ENCODE measurements at places on chromosomes 11 and 22.

- peak; percentile 87 for DNase-seq
Observed at GRCh38 chr11:57288771-57289579, 35.8 kb downstream of the TNKS1BP1 start.

DNA sequence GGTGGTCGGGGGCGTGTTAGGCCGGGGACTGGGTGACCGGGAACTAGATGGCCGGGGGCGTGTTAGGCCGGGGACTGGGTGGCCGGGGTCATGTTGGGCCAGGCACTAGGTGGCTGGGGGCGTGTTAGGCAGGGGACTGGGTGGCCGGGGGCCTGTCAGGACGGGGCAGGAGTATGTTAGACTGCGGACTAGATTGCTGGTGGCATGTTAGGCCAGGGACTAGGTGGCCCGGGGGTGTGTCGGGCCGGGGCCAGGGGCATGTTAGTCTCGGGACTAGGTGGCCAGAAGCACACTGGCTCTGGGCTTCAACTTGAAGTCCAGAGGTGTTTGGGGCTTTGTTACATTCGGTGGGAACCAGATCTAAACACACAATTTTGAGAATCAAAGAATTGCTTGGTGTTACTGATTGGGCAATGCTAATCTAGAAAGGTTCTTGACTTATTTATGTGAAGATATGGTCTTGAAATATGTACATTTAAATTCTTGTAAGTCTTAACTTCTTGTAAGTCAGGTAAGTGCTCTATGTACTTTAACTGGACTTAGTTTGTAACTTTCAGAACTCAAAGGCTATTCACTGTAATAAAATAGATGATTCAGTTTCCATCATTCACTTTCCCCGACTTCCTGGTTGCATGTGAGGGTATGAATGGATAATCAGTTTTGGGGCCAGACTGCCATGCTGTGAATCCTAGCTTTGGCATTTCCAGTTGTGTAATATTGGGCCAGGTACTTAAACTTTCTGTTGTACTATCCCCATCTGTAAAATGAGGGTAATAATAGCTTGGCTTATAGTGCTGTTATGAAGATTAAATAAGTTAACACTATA is 1.1 kb downstream of the EXT2 start:
- DNase-seq: no peak

DNA sequence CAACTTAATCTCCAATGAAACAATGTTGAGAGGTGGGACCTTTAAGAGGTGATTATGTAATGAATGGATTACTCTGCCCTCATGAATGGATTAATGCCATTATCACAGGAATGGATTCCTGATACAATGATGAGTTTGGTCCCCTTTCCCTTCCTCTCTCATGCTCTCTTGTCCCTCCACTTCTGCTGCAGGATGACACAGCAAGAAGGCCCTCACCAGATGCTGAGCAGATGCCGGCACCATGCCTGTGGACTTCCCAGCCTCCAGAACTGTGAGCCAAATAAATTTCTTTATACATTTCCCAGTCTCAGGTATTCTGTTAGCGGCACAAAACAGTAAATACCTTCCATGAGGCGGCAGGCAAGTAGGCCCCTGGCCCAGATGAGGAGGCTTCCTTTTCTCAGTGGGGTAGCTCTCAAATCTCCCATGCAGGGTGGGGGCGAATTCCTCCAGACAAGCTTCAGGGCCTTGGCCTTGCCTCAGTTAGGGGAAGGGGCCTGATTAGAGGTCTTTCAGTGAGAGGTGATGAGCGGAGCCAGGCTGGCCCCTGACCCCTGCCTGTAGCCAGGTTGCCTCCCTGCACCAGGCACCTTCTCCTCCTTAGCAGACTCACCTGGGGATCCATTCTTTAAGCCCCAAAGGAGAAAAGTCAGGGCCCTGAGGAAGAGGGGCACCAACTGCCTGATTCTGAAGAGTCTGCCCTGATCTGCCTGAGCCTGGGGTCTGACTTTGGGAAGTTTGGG is 86.0 kb downstream of the RRM1 start:
- no peak for DNase-seq

DNA sequence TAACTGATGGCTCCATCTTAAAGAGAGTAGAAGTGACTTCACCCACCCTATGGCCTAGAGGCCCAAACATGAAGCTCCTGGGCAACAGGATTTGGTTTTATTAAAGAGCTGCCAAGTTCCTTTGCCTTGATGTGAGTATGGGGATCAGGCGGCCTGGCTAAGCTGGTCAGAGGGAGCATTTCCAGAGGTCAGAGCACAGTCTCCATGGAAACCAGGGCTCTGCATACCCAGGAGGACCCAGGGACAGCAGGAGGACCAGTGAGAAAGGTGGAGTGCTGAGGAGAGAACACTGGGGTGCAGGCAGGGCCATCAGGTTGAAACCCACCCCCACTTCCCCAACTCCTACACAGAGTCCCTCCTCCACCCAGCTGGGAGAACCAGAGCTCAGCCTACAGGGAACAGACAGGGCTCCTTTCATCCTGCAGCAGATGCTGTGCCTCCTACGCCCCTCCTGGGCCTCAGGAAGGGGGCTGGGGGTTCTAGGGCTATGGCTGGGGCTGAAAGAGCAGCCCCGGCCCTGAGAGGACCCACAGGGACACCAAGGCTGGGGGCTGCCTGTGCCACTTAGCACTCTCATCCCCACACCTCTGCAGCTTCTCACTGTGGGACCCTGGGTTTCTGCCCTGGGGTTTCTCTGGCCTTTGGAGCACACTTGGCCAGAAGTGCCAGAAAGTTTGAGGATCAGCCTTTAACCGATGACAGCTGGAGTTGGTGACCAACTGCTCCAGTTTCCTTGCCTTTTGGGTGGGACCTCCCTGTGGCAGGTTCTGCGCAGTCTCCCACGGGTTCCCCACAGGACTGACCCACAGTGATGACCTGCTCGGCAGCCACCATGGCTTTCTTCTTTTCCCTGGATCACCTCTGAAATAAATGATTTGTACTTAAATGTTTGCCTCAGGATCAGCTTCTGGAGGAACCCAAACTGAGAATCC is 13.8 kb upstream of the P2RY6 start:
- no peak for DNase-seq

- DNase-seq: no peak
Observed at GRCh38 chr11:17267576-17267975, 9.0 kb upstream of the NUCB2 start.

DNA sequence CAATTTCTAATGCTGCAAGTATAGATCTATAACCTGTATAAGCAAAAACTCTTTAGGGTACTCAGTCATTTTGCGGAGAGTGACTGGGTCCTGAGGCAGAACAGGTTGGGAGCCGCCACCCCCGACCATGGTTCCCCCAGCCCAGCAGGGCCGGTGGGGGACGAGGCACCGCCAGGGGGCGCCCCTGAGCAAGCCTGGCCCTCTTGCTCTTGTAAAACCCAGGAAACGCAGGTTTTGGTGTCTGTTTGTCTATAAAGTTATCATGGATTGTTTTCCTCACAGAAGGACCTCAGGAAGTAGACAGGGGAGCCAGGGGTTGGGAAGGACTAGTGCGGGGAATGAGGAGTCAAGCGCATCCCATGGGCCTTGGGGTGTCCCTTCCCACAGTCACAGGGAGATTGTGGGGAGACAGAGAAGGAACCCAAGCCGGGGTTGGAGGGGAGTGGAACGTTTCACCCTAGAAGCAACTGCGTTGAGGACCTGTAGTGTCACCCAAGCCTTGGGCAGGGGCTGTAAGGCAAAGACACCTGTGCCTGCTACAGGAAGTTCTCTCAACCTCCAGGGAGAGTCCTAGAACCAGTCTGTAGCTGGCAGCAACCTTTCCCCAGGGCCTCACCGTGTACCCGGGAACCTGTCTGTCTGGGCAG is 26.4 kb downstream of the KCTD17 start:
- peak; percentile 49 for DNase-seq

GRCh38 chr11:89147229-89147628 is 30.4 kb upstream of the TYR start:
- DNase-seq: peak; percentile 28

GRCh38 chr11:74895340-74896116 is 53.4 kb downstream of the XRRA1 start:
- DNase-seq: no peak

DNA sequence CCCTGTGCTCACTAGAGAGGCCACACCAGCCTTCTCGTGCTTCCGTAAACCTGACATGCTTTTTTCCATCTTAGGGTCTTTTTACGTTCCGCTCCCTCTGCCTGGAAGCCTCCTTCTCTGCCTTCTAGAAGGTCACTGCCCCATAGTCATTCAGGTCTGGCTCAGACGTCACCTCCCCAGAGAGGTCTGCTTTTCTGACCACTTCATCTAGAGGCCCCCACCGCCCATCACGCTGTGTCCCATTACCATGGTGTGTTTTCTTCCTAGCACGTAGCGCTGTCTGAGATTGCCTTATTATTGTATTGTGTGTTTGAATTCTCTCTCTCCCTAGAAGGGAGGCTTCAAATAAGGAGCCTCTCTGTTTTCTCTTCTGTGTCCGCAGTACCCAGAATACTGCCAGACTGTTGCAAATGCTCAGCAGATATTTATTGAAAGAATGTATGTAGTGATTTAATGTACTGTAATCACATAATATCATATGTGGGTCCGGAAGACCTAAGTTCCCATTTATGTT is 10.0 kb downstream of the TAB1 start:
- no peak for DNase-seq

GRCh38 chr11:4546878-4547277 is 1.9 kb downstream of the OR52M1 start:
- no peak for DNase-seq

GRCh38 chr11:126058105-126058874 is 4.4 kb downstream of the CDON start:
- DNase-seq: no peak

GRCh38 chr11:102347462-102348370 is 702 bp downstream of the BIRC2 start:
- peak; percentile 65 for DNase-seq

DNA sequence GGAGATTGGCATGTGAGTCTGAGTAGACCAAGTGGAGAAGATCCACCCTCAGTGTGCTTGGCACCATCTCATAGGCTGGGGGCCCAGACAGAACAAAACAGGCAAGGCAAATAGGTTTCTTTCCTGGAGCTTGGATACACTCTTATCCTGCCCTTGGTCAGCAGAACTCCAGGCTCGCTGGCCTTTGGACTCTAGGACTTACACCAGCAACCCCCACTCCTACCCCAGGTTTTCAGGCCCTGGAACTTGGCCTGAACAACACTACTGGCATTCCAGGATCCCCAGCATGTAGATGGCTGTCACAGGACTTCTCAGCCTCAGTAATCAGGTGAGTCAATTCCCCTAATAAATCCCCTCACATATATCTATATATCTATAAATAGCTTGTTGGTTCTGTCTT is 637.7 kb downstream of the OPCML start:
- DNase-seq: no peak

GRCh38 chr22:38955250-38955905 is 2.0 kb upstream of the APOBEC3A start:
- no peak for DNase-seq

DNA sequence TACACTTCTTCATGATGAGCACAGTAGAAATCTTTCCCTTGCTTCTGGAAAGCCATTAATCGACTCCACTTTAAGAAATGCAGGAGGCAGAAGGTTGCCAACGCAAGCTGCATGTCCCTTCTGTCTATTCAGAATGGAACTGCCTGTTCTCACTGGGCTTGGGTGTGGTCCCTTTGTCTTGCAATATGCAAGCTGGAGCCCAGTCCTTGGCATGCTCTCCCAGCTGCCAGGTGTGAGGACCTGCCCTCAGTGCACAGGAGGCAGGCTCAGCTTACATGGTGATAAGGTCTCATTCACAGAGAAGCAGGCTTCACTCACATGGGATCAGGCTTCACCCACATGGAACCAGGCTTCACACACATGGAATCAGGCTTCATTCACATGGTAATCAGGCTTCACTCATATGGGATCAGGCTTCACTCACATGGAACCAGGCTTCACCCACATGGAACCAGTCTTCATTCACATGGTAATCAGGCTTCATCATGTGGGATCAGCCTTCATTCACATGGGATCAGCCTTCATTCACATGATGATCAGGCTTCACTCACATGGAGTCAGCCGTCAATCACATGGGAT is 59.2 kb upstream of the USP47 start:
- DNase-seq: peak; percentile 98

DNA sequence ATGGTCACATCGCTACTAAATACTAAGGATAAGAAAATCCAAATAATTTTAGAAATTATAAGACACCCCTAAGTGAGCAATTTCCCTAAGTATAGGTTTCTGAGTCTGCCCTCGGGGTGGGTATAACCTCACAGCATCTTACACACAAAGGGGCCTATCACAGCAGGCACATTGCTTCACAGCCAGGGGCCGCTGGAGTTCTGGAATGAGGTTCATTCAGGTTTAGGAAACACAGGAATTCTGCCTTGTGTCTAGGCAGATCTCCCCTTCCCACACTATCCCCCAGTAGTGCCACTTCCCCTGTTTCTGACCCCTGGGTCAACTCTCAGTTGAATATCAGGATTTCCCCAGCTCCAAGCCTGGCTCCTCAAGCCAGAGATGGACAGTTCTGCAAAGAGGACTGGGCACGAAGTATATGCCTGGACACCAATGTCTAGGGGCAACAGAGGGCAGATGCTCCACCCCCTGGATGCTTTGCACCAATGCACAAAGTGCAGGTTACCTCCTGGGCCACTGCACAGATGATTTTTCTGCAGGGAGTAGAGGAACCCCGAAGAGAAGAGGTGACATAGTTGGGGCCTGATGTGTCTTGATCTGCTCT is 11.4 kb downstream of the TUBA8 start:
- no peak for DNase-seq

DNA sequence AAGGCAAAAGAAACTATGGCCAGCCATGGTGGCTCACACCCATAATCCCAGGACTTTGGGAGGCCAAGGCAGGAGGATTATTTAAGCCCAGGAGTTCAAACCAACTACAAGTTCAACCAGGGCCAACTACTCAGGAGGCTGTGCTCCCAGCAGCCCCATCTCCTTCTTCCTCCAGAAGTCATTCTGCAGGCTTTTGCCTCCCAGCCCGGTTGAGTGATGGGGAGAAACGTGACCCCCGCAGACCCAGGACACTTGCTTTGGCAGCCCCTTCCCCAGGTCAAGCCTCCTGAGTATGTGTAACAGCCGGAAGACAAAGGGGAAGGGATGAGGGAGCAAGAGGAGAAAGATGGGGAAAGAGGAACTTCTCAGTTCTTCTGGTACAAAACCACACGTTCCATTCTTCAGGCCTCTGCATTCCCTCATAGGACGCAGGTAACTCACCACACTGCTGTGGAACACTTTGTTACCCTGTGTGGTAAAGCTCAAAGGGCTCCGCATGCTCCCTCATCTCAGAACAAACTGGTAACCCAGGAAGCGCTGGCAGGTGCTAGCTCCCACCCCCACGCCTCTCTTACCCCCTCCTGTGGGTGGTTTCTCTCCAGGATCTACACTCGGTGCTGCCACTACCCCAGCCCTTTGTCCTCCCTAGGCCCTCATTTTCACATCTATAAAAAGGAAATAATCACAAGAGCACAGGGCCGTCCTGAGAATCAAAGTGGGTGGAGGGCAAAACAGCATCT is 4.0 kb downstream of the SULT4A1 start:
- DNase-seq: no peak
